AG10803 (cell line): ENCODE measurements at places on chromosomes 12 and 14.

GRCh38 chr12:16499611-16500010, 106.4 kb downstream of the LMO3 start:
- DNase-seq: no peak

DNA sequence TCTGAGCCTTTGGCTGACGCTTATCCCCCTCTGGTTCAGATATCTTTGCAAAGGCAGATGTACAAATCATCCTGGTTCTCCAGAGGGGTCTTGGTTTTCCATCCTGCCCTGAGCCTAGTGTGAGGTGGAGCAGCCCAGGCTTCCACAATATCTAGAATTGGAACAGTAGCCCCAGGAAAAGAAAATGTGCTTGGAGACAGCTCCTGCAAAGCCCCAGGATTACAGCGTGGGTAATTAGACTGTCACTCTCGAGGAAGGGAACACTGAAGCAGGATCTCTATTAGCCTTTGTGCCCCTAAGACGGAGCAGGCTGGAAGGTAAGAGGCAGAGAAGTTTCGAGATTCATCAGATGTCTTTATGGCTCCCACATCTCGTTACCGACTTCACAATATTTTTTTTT, 59.4 kb downstream of the TMEM132C start:
- DNase-seq: no peak

GRCh38 chr12:77940011-77940423, 109.3 kb downstream of the NAV3 start:
- peak; percentile 88 for DNase-seq

GRCh38 chr14:29442696-29443095, 485.0 kb downstream of the PRKD1 start:
- peak; percentile 42 for DNase-seq

- DNase-seq: peak; percentile 79
These were observed 14.1 kb downstream of the RILPL1 start for GRCh38 chr12:123519141-123520001.

GRCh38 chr12:120024193-120024592, 35.2 kb downstream of the BICDL1 start:
- no peak for DNase-seq

GRCh38 chr12:82209533-82209932, 148.7 kb downstream of the CCDC59 start:
- DNase-seq: no peak

DNA sequence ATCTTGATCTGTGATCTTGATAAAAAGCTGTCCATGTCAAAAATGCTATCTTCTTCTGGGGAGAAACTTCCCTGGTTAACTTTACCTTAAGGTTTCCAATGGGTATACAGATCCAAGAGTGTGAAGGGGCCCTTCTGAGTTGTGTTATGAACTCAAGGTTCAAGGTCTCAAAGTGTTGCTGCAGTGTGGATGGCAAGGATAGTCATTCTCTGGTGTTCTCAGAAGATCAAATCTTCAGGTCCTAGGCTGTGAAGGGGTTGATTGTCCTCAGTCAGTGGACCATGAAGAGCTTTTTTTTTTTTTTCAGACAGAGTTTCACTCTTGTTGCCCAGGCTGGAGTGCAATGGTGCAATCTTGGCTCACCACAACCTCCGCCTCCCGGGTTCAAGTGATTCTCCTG, 114.4 kb downstream of the SPTSSA start:
- DNase-seq: no peak

GRCh38 chr12:46385438-46385837, 12.9 kb upstream of the SLC38A2 start:
- DNase-seq: no peak

DNA sequence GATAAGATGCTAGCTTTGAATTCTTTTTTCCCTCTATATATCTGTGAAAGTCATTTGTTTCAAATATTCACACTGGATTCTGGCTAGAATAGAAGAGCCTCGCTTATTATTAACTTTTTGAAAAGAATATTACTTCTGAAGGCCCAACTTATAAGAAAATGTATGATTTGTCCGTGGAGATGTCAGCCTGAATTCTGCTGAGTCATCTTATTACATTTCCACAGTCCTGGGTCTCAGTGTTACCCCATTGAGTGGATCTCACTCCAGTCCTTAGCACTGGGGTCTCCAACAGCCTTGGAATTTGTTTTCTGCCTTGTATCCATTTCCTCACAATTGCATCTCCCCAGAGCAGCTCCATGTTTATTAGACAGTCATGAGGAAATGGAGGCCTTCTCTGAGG, 907.9 kb downstream of the VRK1 start:
- no peak for DNase-seq

DNA sequence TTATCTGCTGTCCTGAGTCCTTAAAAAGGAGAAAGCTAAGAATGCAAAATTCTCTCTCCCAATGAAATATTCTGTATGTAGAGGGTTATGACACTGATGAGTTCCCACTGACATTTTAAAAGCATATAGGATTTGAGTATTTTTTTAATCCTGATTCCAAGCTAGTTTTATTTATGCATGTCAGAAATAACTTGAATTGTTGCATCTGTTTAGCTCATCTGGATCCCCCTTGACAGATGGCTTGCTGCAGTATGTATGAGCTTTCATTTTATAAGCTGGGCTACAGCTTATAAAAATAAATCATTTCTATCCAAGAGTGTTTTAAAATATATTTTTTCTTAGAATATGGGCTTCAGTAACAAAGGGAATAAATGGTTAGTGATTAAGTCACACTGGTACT, 495.3 kb downstream of the NELL2 start:
- no peak for DNase-seq

DNA sequence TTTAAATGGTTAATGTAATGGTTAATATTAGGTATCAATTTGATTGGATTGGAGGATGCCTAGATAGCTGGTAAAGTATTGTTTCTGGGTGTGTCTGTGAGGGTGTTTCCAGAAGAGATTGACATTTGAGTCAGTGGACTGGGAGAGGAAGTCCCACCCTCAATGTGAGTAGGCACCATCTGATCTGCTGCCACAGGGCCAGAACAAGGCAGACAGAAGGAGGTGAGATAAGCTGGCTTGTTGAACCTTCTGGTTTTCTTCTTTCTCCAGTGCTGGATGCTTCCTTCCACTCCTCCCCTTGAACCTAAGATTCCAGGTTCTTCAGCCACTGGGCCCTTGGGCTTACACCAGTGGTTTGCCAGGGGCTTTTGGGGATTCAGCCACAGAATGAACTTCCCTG, 756.5 kb upstream of the LRFN5 start:
- no peak for DNase-seq

- DNase-seq: peak; percentile 41
These were observed 80.4 kb downstream of the PTCSC3 start for GRCh38 chr14:36096090-36096489.
